Glutamatergic neuron (in vitro differentiated cells): ENCODE measurements at places on chromosomes 16 and 17. TPM values are rescaled to one million over a fixed set of nuclear protein-coding genes. Genes with fewer than 3 reads are reported as not detected.

Gene ZNF594
- total RNA-seq = 21.2 TPM

Gene XPO6
- total RNA-seq = 232 TPM

Gene SLC38A8
- not detected for total RNA-seq

Gene ZNF597
- 1.9 TPM for total RNA-seq

DNA sequence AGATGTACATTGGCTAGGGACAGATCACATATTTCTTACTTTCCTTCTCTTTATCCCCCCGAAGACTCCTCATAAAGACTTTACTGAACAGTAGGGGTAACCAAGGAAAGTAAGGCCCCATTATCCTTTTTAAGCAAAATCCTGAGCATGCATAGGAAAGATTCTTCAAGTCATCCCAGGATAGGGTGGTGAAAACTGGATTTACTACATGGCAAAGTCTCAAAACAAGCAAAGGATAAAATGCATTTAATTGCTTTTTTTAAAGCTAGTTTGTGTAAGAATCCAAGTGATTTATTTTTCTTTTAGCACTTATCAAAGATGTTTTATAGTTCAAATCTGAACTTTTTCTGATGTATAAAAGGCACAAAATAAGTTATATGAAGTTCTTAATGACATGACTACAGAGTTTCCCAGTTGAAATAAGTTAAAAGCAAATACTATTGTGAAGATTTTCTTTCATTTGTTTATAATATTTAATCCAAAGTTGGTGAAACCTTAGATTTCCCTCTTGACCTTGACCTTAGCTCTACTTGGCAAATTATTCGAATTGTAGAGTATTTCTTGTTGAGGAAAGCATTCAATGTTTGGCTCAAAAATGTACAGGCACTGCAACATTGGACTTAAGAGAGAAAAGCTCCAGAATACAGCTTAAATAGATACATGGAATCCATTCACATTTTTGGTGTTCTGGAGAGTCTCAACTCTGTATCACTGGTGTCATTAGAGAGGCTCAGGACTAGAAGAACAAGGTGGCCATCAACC, 104.3 kb downstream of the ABCA8 start:
- DNase-seq = no peak

- DNase-seq = no peak
These were observed 1067.9 kb upstream of the EEF2KMT start for GRCh38 chr16:6165330-6165979.

DNA sequence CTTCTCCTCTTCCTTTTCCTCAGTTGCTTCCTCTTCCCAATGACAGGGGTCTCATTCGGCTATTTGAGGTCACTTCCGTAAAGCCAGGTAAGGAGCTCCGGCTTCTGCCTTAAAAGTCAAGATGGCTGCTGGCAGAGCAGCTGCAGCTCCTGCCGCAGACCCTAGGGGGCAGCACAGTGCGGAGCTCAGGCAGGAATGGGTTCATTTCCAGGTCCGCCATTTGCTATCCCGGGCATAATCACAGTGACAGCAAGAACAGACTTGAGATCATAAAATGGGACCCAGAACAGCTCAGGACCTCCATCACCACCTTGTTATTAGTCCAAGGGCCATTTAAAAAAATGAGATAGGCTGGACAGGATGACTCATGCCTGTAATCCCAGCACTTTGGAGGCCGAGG, 199.5 kb downstream of the ZNF18 start:
- DNase-seq = no peak

- DNase-seq = peak; percentile 25
These were observed 907.5 kb downstream of the CDH8 start for GRCh38 chr16:61128545-61129323.

- DNase-seq = no peak
These were observed 242.5 kb upstream of the SOX9 start for GRCh38 chr17:71878271-71878670.
